ENCODE measurements at places on chromosomes 1 and 21.

DNA sequence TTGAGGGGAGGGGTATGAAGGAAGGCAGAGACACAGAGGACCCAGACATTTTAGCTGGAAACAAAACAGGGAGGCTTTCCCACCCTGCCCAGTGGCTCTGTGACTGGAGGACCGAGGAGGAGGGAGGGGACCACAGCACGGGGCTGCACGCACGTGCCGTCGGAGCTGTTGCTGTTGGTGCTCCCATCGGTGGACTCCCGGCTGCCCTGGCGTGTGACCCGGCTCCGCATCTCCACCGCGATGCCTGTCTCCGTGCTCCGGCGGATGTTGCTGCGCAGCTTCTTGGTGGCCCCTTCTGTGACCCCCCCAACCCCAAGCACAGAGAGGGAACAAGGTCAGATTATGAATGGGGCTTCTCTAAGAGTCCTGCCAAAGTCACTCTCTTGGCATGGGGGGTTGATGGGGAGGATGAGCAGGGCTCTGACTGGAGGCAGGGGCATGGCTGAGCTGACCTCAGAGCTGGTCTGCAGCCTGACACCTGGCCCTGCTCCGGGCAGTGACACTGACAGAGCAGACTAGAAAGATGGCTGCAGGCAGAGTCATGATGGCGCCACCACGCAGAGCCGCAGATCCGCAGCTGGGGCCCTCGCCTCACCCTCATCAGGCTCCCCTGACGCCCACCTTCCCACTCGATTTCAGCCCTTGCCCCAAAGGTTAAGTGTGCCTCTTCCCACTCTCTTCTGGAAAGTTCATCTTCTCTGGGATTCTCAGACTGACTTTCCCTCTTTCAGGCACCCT, 29.6 kb downstream of the RIMS3 start:
- no peak for DNase-seq

DNA sequence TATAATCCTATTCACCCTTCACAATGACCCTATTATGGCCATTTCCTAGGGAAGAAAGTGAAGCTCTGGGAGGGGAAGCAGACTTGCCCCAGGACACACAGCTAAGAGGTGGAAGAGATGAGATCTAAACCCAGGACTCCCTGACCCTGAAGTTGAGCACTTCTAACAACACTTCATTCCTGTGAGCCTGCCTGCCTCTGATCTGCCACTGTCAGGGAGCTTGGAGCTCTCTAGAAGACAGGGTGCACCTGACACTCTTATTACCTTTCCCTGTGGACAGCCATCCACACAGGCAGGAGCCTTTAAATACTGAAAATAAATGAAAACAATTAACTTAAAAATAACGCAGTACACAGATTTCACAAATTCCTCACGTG, 599 bp downstream of the MKNK1 start:
- DNase-seq, result no peak

GRCh38 chr1:62076286-62076685, 118.4 kb upstream of the L1TD1 start:
- DNase-seq, result no peak

- DNase-seq, result no peak
These were observed 24.2 kb downstream of the MAPKAPK2 start for GRCh38 chr1:206708882-206709281.
